ENCODE measurements at places on chromosomes 4 and X.

DNA sequence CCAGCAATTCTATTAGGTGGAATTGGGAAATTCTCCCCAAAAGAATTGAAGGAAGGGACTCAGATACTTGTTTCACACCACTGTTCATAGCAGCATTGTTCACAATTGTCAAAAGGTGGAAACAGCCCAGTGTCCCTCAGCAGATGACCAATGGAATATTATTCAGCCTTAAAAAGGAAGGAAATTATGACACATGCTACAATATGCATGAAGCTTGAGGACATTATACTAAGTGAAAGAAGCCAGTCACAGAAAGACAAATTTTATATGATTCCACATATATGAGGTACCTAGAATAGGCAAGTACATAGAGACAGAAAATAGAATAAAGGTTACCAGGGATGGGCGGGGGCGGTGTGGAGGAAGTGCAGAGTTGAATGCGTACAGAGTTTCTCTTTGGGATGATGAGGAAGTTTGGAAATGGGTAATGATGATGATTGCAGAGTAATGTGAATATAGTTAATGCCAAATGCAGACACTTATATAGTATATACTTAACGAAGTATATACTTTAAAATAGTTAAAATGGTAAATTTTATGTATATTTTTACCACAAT, 29.6 kb downstream of the DOCK11 start:
- no peak for DNase-seq

DNA sequence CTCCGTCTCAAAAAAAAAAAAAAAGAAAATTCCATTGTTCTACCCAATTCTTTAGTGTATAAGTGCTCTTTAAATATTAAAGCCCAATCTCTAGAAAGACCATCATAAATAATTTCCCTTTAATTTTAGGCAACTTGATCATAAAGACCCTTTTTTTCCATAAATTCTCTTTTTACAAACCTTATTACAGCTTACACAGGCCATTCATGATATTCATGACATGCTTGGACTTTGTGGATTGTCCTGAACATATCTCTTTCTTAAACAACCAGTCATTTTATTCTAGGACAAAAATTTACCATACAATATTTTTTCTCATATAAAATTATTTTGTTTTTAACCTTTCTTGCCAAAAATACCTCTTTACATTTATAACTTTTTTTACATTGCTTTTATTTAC, 30.5 kb downstream of the TLR8 start:
- DNase-seq = no peak

GRCh38 chr4:150310159-150310895, 232.1 kb downstream of the DCLK2 start:
- DNase-seq = no peak

GRCh38 chr4:113339430-113339813, 290.0 kb downstream of the ANK2 start:
- no peak for DNase-seq

- no peak for DNase-seq
These were observed 18.9 kb downstream of the C4orf50 start for GRCh38 chr4:5999356-5999755.

DNA sequence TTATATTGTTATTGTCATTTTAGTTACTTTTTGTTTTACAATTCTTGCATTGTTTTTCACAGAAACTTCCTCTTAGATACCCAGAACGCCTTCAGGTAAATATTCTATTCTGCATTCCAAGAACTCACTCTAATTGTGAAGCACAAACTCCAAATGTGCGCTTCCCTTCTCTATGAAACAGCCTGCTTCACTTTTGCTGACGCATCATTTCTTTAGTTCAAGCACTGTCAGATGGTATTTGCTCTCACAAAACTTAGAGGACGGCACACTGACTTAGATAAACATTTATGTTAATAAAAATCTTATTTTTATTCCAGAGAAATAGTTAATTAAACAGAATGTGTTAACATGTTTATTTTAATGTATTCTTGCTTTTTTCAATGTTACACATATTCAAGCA, 3.3 kb downstream of the CSN1S1 start:
- DNase-seq = no peak

DNA sequence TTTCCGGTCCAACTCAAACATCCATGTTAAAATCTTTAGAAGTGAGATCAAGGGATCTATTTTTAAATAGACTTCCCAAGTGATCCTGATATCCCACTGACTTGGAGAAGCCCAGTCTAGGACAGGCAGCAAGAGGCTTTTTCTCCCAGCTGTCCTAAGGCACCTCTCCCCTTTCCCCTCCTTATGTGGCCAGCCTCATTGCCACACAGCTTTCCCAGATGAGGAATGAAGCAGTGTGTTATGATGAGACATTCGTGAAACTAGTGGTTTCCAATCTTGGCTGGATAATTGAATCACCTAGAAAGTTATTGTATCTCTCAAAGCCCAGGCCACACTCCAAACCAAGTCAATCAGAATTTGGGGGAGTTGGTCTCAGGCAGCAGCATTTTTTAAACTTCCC, 16.8 kb upstream of the HSD17B13 start:
- no peak for DNase-seq

DNA sequence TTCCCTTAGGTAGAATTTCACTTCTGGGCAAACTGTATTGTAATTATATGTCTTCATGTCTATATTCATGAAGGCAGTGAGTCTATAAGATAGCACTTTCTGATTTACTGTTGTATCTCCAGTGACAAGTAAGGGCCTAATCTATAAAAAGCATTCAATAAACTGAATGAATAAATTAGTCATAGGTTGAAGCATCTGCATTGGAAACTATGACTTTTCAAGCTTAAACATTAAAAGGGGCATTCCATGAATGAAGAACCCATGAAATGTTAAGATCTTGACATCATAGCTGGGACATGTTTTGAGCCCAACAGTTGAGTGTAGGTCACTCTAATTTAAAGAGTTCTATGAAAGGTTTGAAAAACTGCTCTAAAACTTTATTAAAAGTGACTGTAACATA, 159.3 kb upstream of the LCORL start:
- DNase-seq = no peak

- DNase-seq = no peak
These were observed 180.3 kb upstream of the MXRA5 start for GRCh38 chrX:3526731-3527130.

DNA sequence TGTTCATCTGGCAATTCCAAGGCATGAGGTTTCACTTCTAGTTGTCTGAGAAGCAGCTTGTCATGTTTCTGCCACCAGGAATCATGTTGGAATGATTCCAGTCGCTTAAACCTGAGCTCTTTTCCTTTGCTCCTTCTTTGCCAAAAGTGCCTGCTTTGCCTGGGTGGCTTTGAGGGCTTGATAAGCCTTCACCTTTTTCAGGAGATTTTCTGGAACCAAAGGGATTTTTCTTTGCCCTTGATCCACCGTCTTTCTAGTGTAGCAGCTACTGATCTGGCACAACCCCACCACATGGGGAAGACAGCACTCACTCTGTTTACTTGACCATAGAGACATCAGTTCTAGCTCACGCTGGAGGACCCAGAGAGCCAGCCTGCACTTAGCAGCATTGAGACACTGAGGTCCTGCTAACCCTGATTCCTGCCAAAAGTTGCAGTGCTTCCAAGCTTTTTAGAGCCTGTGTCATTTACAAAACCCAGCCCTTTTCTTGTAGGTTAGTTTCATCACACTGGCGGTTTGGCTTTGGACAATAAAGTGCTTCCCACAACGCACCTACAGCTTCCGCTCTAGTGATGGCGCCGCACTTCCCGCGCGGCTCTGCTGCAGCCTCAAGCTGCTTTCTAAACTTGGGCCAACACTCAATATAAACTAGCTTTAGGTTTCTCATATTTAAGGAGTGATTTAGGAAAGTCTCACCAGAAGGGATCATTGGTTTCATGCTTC, 7.3 kb upstream of the CCNI start:
- DNase-seq = no peak

- no peak for DNase-seq
These were observed 1.0 kb downstream of the SNX12 start for GRCh38 chrX:71067089-71067488.

DNA sequence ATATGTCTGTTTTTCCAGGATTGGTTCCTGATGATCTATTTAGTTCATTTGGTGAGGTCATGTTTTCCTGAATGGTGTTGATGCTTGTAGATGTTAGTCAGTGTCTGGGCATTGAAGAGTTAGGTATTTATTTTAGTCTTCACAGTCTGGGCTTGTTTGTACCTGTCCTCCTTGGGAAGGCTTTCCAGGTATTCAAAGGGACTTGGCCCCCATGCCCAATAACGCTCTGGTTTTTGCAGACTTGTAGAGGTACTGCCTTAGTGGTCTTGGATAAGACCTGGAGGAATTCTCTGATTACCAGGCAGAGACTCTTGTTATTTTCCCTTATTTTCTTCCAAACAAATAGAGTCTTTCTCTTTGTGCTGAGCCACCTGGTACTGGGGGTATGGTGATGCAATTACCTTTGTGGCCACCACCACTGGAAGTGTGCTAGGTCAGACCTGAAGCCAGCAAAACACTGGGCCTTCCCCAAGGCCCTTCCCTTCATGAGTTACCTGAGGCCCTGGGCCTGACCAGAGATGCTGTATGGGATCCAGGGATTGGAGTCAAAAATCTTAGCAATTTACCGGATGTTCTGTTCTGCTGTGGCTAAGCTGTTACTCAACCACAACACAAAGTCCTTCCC, 63.3 kb upstream of the RXFP1 start:
- DNase-seq = no peak

DNA sequence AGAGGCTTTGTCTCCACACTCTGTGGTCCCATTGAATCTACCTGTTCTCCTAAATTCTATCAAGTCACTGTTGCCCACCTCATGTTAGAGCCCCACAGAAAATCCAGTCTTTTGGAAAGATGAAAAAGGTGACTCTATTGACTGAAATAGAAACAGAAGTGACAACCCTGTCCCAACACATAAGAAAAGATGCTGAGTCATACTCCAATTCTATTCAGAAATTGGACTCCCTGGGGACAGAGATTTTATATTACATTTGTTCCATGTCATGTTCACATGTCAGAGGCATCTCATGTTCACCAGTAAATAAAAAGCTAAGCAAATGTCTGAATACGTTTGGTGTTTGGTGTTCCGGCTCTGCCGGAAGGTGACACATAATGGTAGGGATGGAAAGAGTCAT, 2.9 kb upstream of the GRPR start:
- no peak for DNase-seq

DNA sequence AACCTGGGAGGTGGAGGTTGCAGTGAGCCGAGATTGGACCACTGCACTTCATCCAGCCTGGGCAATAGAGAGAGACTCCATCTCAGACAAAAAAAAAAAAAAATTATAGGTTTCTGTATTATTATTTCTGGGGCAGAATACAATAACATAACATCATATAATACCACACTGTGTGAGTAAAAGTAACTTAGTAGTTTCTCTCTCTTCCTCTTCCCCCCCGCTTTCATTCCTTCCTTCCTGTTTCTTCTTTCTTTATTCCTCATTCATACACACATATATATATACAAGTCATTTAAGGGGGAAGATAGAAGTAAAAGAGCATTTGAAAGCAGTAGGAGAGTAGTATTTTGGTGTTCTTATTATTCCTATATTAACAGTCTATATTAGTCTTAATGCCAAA, 55.9 kb upstream of the FHDC1 start:
- DNase-seq = no peak

GRCh38 chr4:66567551-66567950, 897.3 kb upstream of the EPHA5 start:
- DNase-seq = no peak

DNA sequence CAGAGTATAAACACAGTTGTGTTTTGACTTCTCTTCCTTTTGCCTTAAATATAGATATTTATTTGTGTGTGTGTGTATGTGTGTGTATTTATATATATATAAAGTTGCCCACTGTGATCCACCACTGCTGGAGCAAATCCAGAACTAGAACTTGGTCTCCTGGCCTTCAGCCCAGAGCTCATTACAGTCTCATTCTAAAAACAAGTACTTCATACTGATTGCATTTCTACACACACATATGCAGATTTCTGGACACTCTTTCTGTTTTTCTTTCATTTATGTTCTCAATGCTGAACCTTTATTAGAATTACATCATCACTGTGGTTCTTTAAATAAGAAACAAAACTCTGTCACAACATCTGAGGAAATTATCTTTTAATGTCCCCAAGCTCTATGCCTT, 381 bp downstream of the TXK start:
- DNase-seq = no peak

- DNase-seq = no peak
These were observed 849.6 kb upstream of the POU3F4 start for GRCh38 chrX:82658492-82658891.

GRCh38 chrX:4668802-4669536, 955.5 kb upstream of the PRKX start:
- DNase-seq = no peak

- DNase-seq = peak; percentile 26
These were observed 554 bp downstream of the DCTD start for GRCh38 chr4:182916483-182917181.

DNA sequence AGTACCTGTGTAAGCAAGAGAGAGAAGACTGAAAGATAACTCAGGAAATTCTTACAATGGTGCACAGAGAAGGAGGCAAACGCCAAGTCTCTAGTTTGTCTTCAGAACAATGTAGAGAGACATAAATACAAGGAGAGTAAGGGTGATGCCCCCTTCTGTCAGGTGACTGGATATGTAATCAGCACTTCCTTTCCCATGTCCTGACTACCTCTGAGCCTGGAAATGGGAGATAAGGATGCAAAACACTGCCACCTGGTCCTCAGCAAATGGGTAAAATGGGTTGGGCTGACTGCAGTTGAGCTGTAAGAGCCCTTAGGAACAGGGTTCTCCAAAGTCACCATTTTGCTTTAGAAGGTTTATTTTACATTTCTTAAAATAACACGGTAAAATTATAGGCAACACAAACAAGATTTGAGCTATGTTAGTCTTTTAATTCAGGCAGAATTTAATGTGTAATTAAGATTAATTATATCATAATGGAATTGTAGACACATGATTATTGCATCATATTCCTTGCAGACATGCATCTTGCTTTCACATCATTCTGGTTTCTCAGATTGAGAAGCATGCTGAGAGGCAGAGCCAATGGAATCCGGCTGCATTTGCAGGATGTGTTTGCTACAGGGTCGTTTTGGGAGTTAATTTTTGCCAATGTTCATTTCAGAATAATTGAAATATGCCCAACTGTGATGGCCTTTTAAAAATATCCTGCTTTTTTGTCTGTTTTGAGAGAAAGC, 37.2 kb upstream of the ARX start:
- DNase-seq = no peak

GRCh38 chr4:45438047-45438446, 685.8 kb downstream of the GABRG1 start:
- DNase-seq = no peak

- no peak for DNase-seq
These were observed 209.5 kb downstream of the PARM1 start for GRCh38 chr4:75142382-75142781.

GRCh38 chr4:107213410-107213809, 177.3 kb upstream of the DKK2 start:
- no peak for DNase-seq

GRCh38 chr4:112818594-112818965, 181.6 kb downstream of the LARP7 start:
- no peak for DNase-seq

DNA sequence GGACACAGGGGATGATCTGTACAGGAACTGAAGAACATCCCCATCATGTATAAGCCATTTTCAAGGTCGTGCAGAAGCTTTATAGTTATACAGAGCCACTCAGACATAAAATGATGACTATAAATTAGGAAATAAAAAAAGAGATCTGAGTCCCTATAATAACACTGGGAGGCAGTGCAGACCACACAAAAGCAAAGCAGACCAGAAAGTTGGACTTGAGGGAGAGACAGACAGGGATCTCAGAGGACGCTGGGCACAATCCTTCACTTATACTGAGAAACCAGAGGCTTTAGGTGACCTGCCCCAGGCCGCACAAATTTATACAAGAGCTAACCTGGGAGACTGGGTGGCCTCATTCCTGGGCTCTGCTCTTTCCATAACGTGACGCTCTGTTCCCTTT, 70.5 kb downstream of the HADH start:
- DNase-seq = no peak

- DNase-seq = no peak
These were observed 114.0 kb downstream of the FHIP1A start for GRCh38 chr4:151522866-151523519.
